ENCODE measurements at places on chromosomes 6 and 20. TPM values are rescaled to one million over a fixed set of nuclear protein-coding genes. Genes with fewer than 3 reads are reported as not detected.
A peak's percentile ranks its signal among the peaks of the same experiment; 100 is the strongest.

- DNase-seq = peak; percentile 37
Measured at GRCh38 chr6:105302617-105303128, 100.2 kb downstream of the PREP start.

- DNase-seq = no peak
Measured at GRCh38 chr6:100657678-100658330, 193.1 kb upstream of the SIM1 start.

DNA sequence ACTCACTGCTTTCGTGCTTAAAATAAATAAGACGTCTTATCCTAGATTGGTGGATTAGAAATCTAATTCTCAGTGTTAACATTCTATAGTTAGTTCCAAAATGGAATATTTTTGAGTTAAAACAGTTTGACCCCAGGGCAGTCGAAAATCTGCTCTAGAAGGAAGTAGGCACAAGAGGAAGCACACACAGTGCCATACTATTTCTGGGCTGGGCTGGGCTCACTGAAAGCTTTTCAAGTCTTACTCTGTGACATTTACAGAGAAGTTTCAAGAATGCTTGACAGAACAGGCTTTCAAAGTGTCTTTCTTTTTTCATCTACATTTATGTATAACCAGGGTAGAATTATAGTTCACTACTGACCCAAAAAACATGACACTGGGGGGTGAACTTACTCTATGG, 209.8 kb downstream of the SOD2 start:
- DNase-seq = no peak

- no peak for DNase-seq
Measured at GRCh38 chr6:23754197-23754596, 371.8 kb upstream of the NRSN1 start.

- no peak for DNase-seq
Measured at GRCh38 chr6:35044145-35044745, 96.9 kb downstream of the TCP11 start.

- DNase-seq = no peak
Measured at GRCh38 chr6:9647599-9647998, 767.3 kb downstream of the TFAP2A start.

DNA sequence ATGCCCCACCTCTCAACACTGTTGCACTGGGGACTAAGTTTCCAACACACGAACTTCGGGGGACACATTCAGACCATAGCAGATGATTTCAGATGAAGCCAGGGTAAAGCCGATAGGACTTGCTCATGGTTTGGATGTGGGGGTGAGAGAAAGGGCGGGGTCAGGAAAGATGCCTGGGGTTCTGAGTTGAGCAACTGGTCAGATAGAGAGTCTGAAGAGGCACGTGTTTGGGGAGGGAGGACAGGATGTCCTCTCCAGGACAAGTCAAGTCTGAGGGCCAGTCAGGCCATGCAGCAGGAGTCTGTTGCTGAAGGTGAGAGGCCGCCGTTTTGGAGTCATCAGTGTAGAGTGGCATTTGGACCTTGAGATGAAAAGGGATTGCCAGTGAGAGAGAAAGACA, 197.9 kb upstream of the SNX9 start:
- DNase-seq = no peak

GRCh38 chr6:30974490-30975252, 8.8 kb upstream of the MUC21 start:
- DNase-seq = no peak

The GGTLC1 gene
- total RNA-seq = not detected

Measured in H7 (cell line).